ENCODE measurements at places on chromosomes 5 and 9.

- DNase-seq = no peak
Observed at GRCh38 chr9:15785584-15785983, 232.7 kb downstream of the CCDC171 start.

DNA sequence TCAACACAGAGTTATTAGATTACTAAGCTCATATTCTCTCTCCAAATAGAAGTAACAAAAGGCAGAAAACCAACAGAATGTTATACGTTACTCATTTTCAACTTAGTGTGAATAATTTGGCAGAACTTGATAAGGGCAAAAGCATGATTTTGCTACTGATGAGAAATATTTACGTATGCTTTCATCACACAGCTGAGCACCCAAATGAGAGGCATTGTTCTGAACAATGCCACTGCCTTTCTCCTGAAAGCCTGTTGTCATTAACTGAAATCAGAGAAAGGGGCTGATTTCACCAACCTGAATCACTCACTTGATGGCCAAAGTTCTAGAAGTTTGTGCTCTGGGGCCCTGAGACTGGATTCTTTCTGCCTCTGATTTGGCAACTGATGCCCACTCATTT is 367.5 kb upstream of the PTGER4 start:
- DNase-seq = no peak

DNA sequence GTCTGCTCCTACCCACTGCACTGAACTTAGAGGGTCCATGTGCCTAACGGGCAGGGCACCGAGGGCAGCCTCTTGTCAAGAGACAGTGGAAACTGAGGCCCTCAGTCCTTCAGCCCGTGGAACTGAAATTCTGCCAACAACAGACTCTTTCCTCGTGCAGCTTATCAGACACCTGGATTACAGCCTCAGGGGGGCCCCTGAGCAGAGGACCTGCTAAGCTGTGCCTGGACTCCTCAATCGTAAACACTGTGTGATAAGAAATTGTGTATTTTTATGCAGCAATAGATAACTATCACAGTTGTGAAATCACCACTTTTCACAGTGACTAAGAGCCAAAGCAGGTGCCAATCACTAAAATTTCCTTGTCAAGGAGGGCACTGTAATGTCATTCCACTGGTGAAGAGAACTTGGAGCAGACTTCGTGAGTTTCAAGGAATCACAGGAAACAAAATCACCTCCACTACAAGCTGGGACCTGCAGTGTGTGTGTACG is 33.4 kb upstream of the CTSV start:
- no peak for DNase-seq

DNA sequence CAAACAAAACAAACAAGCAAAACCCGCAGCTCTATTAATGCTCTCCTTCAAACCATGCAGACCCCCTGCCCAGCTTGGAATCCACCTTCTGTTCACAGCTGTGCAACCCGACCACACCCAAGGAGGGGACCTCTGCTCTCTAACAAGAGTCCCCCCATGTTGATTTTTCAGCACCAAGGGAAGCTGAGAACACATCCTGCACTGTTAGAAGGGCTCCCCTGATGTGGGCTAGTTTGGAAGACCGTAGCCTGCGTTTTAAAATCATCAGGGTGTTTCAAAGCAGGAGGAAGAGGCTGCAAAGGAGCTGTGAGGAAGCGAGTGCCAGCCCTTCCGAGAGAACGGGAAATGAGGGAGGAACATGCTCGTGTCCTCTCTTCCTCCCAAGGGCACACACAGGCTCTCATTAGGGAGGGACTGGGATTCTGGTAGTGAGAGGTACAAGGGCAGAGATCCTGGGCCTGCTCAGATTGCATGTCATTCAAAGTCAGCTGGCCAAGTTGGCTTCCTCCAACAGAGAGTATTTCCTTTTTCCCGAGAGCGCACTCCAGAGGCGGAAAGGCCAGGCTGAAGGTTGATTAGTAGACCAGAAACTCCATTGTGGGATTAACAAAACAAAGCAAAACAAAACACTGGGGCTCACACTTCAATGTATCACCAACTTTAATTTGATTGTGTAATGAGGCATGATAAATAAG is 185.9 kb downstream of the SEMA6A start:
- no peak for DNase-seq

DNA sequence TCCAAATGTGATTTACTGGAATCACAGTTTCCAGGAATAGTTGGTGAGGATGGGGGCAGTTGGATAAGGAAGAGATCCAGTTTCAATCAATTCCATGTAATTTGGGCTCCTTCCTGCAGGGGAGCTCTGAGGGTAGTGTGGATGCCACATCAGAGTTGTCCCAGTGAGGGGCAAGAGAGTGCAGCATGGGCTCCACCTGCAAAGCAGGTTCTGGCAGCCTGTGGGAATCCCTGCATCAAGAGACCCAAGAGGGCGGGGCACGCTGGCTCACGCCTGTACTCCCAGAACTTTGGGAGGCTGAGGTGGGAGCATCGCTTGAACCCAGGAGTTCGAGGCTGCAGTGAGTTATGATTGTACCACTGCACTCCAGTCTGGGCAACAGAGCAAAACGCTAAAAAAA is 188.5 kb downstream of the CACNA1B start:
- DNase-seq = no peak

- DNase-seq = no peak
Observed at GRCh38 chr9:132408521-132408920, 1.5 kb upstream of the CFAP77 start.

GRCh38 chr9:133112663-133113026 is 8.4 kb downstream of the RALGDS start:
- DNase-seq = no peak

- no peak for DNase-seq
Observed at GRCh38 chr9:83183621-83184020, 120.7 kb upstream of the RASEF start.

DNA sequence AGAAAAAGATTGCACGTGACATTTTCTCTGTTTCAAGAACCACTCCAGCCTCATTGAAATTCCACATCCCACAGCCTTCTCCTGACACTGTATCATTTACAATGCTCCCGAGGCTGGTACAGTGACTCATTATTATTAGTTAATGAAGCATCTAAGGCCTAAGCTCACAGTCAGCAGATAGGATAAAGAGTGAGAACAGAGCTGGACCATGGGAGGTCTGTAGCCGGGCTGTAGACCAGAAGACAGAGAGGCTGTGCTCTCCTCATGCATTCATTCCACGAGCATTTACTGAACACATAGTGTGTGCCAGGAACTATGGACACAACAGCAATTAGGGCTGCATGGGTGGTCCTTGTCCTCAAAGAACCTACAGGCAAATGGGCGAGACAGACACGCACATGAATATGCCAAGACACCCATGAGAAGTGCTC is 47.3 kb upstream of the GALNT10 start:
- no peak for DNase-seq

GRCh38 chr9:12963537-12963936 is 188.7 kb downstream of the LURAP1L start:
- DNase-seq = no peak

GRCh38 chr5:138274189-138274853 is at the start of gene GFRA3:
Gene GFRA3, minus strand, starts transcription at chr5:138274621. Its CDS starts 197 bp downstream, at chr5:138274424.
- peak; percentile 47 for DNase-seq

- no peak for DNase-seq
Observed at GRCh38 chr5:4802044-4802443, 338.1 kb upstream of the ADAMTS16 start.

GRCh38 chr5:11054014-11054413 is 293.0 kb upstream of the DAP start:
- DNase-seq = no peak

DNA sequence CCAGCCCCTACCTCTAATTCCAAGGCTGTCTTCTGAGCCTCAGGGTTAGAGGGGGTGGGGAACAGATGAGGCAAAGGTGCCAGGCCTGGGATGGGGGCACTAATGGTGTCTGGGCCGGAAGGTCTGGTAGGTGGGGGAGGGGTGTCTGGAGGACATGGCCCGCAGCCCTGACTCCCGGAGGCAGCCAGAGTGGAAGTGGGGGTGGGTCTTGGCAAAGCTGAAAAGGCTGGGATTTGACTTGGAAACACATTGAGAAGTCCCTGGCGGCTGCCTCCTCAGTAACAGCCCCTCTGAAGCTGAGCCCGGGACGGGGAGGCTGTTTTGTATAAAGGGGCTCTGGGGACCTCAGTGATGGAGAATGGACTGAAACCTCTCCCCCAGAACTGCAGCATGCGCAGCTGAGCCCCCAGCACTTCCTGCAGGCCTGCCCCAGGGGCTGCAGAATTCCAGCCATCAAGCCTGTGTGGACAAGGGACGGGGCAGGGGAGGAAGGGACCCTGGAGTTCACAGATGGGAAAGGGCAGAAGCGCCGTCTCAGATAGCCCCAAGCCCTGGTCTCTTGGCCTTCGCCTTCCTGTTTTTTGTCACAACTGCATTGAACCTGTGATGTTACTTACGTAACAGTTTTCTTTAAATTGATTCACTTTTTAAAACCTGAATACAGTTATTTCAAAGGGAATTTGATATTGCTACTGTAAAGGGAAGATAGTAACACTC is 49.3 kb upstream of the SYNPO start:
- DNase-seq = no peak

- DNase-seq = no peak
Observed at GRCh38 chr9:91577633-91578061, 154.0 kb upstream of the NFIL3 start.

- DNase-seq = no peak
Observed at GRCh38 chr5:36006163-36006562, 15.0 kb upstream of the UGT3A1 start.

DNA sequence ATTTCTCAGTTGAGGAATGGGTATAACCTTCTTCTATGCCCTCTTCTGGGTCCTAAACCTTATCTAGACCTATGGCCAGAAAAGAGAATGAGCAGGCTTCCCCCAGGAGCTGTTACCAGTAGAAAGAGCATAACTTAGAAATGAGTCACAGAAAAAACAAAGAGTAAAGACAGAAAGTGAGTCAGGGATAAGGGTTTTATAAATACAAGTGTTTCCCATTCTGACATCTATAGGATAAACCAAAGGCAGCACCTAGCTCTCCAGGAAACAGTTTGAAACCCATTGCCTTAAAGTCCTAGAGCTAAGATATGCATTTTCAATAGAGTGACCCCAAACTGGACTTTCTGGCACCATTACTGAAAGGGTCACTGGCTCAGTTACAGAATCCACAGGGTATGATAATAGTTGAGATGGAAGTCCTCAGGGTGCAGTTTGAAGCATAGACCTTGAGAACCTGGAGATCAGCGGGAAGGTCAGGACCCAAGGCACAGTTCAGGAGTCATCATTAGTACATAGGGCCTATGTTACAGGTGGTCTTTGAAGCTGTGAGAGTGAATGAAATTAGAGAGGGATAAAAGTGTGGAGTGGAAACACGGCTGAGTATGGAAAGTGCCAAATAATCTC is 42.7 kb upstream of the LIFR start:
- no peak for DNase-seq

GRCh38 chr9:13047827-13048587 is 231.5 kb downstream of the MPDZ start:
- DNase-seq = no peak

- DNase-seq = no peak
Observed at GRCh38 chr5:72368271-72368670, 48.1 kb downstream of the PTCD2 start.

- DNase-seq = no peak
Observed at GRCh38 chr5:131664929-131665328, 29.9 kb upstream of the RAPGEF6 start.

- no peak for DNase-seq
Observed at GRCh38 chr5:11491404-11492075, 412.7 kb downstream of the CTNND2 start.

- DNase-seq = peak; percentile 13
Observed at GRCh38 chr5:170681013-170681433, 102.5 kb upstream of the GABRP start.

DNA sequence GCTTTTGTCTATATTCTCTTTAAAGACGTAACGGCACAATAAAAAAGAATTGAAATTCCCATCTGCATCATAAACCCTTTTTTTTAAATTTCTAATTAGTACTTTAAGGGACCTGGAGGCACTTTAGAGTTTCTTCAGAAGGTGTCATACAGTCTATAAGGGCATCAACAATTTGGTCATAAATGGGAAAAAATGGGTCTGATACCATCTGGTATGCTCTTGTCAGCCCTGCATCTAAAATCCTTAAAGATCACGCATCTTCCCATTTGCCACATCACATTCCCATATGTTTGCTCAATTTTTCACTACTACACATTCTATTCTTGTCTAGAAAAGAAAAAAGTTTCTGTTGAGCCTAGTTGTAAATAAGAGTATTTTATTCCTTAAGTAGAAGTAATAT is 53.8 kb downstream of the COX7C start:
- no peak for DNase-seq

GRCh38 chr5:110161162-110161561 is 471.4 kb downstream of the MAN2A1 start:
- DNase-seq = no peak

DNA sequence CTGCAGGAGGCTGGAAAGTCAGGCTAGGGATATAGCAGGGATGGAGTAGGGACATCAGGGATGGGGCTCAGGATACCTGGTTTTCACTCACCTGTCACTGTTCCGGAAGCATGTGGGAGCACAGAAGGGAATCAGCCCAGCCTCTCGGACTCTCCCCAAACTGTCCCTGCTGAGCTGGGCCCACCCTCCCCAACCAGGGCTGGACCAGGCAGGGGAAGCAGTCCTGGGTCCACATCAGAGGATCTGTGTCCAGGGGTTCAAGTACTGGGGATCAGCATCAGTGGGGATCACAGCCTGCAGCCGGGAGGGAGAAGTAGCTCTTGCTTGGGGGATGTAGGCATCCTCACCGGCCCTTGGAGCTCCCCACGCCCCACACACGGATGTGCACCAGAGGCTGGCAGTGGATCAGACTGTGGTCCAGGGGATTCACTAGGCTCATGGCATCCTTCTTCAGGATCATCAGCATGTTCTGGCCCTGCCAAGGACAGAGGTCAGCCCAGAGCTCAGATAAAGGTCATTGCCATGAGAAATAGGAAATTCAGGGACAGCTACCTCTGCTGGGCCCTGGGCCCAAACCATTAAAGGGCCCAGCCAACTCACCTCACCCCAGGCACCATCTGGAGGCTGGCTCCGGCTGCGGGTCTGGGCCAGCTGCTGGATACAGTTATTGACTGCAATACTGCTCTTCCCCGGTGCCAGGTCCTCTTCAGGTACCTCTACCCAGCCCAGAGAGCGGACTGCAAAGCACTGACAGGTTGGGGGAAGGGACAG is 2.5 kb downstream of the APBB3 start:
- no peak for DNase-seq

Data from GM12891 (cell line).